Eye (tissue), 1 donor: ENCODE measurements at places on chromosomes 3 and 15.

GRCh38 chr3:15355086-15355485, 22.7 kb upstream of the SH3BP5 start:
- DNase-seq: no peak

GRCh38 chr3:18649666-18650363, 224.7 kb upstream of the SATB1 start:
- DNase-seq: no peak

- peak; percentile 73 for DNase-seq
Measured at GRCh38 chr3:73766599-73767381, 142.0 kb upstream of the PDZRN3 start.

DNA sequence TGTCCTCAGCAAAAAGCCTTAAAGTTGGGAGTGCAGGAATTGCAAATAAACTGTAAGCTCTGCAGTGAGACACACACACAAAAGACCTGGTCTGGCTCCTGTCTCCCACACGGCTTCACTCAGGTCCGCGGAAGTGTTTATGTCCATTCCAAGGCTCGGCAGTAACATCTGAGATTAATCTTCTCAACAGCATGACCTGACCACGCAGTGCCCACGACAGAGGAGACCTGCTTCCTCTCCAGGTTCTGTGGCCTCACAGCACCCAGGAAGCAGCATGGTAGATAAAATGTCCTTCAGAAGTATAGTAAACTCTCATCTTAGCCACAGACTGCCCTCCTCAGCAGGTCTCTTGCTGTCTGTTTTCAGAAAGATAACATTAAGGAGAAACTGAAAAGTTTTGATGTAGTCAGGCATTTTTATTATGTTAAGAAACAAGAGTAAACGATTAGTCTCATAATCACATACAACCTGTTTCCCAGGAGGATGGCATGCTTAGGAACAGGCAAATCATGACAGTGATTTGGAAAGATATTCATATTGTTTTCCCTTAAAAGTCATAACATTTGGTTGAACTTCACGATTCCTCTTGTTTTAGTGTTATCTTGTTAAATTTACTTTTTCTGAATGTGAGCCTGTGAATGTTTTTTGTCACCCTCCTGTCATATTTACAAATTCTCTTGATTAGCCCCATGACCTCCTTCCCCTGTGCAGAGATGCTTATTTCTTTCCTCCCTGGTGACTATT, 34.6 kb downstream of the CD200R1L start:
- DNase-seq: no peak

GRCh38 chr3:1783995-1784394, 314.7 kb upstream of the CNTN4 start:
- DNase-seq: no peak

- DNase-seq: peak; percentile 72
Measured at GRCh38 chr15:64774629-64775493, 528 bp downstream of the RBPMS2 start.

DNA sequence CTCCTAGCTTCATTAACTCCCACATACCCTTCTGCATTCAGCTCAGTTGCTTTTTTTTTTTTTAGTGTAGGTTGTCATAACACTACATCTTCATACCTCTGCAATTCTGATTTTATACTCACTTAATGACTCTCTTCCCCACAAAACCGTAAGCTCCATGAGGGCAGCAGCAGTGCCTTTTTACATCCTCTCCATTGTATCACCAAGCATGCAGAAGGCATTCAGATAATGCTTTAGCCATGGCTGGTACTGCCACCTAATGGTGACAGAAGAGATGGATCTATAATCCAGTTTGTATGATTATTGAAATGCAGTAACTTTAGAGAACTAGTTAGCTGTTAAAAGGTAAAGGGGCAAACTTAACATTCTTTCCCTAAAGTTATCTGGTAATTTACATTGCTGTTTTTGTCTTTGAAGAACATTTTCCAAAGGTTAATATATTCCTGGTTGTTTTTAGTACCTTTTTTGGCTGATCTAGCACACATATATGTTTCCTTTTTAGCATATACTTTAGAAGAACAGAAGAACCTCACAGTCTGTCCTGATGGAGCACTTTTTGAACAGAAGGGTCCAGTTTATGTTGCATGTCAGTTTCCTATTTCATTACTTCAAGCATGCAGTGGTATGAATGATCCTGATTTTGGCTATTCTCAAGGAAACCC, 36.8 kb downstream of the ATP1B3 start:
- DNase-seq: peak; percentile 64

DNA sequence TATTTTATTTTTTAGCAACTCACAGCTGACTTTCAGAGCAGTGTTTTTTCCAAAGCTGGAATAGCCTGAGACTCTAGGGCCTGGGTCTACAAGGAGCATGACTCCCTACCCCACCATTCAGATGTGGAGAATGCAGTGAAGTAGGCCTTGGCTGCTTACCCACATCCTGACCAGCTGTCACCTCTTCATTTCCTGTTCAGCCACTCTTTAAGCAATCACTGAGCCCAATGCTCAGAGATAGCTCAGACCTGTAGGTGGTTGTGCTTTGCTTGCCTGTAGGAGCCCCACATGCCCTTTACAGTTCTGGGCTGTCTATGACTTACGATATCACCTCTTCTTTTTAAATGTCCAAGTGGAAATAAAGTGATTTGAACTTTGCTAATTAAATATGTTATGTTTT, 148.1 kb downstream of the NEK11 start:
- DNase-seq: no peak

DNA sequence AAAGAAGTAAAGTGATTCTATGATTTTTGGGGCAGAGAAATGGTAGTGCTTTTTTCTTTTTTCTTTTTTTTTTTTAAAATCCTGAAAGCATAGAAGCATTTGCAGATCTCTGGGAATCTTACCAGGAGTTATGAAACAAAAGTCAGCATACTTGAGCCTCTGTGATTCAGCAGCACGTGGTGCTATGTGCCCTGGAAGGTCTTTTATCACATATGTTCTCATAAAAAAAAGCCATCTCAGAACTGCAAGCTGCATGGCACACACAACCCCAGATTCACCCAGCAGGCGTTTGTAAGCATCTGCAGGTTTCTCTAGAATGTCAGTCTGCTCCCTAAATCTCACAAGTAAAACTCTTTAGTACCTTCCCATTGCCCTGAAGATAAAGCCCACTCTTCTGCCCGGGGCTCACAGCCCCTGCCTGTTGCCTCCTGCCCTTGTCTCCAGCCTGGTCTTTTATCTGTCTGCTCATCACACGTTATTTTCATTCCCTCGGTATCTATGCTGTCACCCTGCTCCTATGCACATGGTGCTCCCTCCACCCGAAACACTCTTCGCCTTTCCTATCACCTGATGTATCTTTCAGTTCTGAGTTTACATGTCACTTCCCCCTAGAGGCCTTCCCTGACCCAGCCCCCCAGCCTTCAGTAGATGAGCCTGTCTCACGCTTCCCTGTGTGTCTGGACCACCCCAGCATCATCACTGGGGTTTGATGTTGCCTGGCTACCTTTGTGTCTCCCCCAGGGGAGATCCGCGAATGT, 72.4 kb downstream of the CHDH start:
- DNase-seq: peak; percentile 50

GRCh38 chr15:62572797-62573196, 407.7 kb upstream of the C2CD4B start:
- no peak for DNase-seq

DNA sequence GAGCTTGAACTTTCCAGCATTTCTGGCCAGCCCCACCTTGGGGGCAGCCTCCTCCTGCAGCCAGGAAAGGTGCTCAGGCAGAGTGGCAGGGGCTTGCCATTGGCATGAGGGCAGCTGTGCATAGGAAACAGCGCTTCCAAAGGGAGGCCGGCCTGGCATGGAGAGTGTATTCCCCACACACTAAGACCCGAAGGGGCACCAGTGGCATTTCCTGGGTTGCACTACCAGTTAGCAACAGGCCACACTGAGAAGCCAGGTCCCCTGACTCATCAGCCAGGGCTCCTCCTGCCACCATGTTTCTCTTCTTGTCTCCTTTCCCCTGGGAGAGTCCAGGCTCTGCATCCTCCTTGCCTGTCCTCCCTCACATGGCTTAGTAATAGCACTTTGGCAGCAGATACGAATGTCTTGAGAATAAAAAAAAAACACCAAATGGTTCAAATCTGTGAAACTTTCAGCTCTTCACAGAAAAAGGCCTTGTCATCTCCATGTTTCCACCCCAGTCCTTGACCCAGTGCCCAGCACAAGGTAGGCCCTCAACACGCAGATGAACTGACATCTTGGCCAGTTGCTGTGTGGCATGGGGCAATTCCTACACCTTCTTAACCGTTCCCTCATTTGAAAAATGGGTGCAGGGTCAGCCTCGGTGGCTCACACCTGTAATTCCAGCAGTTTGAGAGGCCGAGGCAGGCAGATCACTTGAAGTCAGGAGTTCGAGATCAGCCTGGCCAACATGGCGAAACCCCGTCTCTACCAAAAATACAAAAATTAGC, 180.4 kb downstream of the SMAD6 start:
- DNase-seq: no peak

DNA sequence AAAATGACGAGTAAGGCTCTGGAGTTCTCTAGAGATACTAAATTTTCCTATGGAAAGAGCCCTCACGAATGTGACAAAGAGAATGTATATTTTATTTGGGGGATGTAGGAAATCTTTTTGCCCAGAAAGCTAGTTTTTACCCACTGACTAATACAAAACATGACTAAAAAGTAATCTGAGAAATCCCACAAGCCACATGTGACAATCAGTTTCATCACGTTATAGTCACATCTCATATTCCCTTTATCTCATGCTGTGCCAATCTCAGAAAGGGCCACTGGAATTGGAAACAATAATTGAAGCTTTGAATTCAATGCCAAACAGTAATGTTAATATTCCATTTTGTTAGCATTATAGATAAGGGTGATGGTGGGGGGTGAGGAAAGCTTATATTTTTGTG, 509.0 kb upstream of the GOLIM4 start:
- no peak for DNase-seq

DNA sequence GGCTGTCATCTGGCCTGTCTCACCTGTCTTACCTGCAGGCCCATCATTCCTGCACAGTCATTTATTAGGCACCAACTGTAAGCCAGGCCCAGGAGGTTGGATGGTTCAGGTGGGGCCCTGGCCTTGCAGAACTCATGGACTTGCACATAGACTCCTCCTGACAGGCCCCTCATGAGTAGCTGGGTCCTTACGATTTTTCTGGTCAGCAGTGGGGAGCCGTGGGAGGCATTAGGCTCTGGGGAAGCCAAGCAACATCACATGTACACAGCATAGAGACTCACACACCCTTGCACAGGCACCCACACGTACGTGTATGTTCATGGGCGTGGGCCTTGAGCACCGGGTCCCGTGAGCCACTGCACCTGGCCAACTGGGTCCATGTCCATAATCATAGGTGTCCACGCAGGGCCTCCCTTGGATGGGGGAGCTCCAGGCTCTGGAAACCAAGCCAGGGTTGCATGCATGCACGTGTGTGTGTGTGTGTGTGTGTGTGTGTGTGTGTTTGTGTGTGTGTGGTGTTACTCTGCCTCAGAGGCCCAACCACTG, 20.3 kb downstream of the CISH start:
- no peak for DNase-seq
